GF-D8 (cell line): ENCODE measurements at places on chromosomes 4 and X.

GRCh38 chr4:55029821-55030503 is 95.4 kb downstream of the KDR start:
- DNase-seq: no peak

GRCh38 chrX:19720236-19720635 is 167.2 kb downstream of the SH3KBP1 start:
- no peak for DNase-seq

DNA sequence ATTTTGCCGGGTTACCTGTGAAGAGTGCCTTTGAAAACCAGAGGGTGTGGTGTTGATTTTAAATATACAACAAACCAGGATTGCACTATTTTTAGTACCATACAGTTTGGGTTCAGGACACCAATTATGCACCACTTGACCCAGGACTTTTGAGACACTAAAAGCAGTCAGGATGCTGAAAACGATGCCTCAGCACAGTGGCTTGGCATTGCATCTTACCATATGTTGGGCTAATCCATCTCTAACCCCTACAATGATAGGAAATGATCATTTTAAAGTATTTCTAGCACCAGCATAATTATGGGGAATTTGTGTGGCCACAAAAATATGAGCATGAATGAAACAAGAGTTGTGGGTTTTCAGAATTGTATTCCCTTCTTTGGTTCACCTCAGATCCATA is 4.1 kb downstream of the IBSP start:
- DNase-seq: no peak

- DNase-seq: no peak
Measured at GRCh38 chr4:6502747-6503465, 30.5 kb upstream of the PPP2R2C start.

- DNase-seq: no peak
Measured at GRCh38 chrX:2928191-2928582, 952 bp downstream of the ARSD start.

DNA sequence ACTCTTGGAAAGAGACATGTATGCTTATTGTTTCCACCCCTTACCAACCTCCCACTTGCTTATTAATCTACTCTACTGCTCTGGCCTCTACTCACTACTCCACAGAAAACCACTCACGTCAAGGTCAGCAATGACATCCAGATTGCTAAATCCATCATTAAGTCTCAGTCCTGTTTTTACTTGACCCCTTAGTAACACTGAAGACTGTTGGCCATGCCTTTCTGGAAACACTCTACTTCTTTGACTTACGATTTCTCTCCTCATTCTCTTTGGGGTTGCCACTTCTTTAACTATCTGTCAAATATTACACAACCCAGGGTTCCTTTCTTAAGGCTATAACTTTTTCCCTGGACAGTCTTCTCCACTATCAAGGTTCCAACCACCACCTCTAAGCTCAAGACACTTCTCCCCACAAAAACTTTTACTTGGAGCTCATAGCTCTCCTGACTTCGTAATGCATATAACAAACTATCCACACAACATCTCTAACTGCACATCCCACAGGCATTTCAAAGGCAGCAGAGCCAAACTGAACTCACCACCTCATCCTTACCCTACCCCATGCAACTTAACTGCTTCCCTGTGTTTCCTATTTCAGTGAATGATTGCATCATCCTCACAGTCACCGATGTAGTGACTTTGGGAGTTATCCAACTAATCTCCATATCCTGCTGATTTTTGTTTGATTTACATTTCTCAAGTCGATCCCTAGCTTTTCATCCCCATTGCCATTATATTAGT is 15.8 kb upstream of the MAGEA4 start:
- no peak for DNase-seq

DNA sequence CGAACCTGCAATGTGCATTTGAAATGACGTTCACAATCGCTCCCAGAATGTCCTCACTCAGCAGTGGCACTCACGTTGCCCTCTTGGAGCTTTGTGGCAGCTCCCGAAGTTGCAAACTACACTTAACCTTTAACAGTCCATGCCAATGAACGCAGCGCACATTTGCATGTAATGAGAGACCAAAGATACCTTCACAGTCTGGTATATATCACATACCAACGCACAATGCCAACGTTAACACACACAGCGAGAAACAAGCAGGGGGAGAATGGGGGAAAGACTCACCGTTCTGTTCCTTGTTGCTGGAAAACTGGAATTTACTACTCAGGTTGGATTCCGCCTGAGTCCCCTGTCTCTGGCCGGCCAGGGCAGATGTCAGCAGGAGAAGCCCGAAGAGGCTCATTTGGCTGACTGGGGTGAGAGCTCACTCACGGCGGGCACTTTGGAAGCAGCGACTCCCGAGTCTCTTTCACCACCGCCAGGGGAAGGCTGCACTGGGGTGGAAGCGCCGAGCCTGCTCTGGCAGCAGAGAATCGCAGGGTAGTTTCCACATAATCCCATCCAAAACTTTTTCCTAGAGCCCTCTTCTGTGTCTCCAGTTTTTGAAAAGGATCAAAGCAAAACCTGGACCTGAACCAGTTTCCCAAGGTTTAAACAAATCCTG is 966 bp downstream of the PDGFC start:
- DNase-seq: no peak

DNA sequence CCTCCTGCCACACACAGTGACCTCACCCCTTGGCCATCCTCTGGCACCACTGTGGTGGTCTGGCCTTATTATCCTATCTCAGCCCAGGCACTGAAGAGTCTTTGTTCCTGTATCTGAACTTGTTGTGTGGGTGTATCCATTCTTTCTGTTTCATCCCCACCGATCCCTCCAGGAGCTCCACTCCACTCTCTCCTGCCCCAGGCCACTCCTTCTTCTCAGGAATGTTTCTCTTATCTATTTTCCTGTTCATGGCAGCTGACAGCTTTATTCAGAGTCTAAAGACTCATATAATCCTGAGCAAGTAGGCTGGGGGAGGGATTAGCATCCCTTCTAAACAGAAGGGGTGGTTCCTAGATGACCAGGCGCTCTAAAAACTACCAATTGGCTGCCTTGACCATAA is 150.0 kb downstream of the ANAPC10 start:
- no peak for DNase-seq

DNA sequence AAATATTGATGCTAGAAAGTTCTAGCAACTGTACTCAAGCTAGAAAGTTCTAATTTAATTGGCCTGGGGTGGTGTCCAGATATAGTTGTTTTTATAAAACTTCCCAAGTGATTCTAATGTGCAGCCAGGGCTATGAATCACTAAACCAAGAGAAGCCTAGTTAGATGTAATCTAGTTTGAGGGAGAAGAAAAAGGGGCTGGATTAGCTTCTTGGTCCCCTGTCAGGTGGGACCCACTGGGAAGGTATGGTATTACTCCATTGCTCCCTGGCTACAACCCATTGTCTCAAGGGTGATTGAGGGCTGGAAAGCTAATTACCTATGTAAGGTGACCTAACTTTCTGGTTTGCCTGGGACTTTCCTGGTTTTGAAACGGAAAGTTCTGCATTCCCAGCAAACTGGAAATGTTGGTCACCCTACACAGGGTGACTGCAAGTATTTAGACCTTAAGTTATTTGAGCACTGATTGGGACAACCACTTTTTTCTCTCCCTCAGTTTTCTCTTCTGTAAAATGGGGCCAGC is 23.9 kb upstream of the MSN start:
- DNase-seq: no peak

DNA sequence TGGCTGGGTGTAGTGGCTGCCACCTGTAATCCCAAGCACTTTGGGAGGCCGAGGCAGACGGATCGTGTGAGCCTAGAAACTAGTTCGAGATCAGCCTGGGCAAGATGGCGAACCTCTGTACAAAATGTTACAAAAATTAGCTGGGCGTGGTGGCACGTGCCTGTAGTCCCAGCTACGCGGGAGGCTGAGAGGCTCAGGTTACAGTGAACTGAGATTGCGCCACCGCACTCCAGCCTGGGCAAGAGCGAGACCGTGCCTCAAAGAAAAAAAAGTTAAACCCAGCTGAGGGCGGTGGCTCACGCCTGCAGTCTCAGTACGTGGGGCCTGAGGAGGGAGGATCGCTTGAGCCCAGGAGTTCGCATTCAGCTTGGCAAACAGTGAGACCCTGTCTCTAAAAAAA is 1.1 kb downstream of the TKTL1 start:
- DNase-seq: no peak

DNA sequence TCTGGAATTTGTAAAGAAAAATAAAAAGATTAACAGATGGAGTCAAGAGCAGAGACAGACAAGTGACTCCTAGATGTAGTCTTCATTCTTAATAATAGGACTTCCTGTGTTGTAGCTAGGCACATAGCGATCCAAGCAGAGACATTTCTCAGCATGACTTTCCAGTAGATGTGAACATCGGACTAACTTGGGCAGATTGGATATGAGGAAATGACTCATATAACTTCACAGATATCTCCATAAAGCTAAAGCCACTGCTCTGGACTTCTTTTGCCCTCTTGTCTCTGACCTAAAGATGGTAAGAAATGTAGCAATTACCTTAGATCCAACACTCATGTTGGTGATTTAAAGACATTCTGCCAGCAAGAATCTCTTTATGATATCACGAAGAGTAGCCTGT is 131.7 kb downstream of the EPHA5 start:
- DNase-seq: no peak

- DNase-seq: no peak
Measured at GRCh38 chr4:33930497-33930896, 2313.8 kb downstream of the ARAP2 start.

DNA sequence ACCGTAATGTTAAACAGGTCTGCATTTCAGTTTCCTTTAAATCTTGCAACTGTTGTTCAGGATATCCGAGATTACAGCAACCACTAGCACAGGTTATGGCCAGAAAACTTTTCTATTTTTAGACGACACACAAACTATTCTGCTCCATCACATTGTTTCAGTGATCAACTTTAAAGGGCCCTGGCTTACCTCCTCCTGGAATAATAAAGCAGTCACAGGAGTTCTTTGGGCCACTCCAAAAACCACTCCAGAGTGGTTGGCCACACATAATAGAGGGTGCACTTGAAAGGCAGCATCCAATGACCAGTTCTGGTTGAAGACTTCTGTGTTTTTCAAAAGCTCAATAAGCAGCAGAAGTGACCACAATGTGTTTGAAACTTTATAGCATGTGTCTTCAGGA is 118.9 kb downstream of the RAB28 start:
- no peak for DNase-seq

GRCh38 chrX:138914767-138915166 is 203.2 kb upstream of the FGF13 start:
- no peak for DNase-seq

- DNase-seq: no peak
Measured at GRCh38 chrX:108399418-108400165, 38.6 kb downstream of the COL4A6 start.

- no peak for DNase-seq
Measured at GRCh38 chr4:170270628-170271027, 180.9 kb upstream of the AADAT start.

DNA sequence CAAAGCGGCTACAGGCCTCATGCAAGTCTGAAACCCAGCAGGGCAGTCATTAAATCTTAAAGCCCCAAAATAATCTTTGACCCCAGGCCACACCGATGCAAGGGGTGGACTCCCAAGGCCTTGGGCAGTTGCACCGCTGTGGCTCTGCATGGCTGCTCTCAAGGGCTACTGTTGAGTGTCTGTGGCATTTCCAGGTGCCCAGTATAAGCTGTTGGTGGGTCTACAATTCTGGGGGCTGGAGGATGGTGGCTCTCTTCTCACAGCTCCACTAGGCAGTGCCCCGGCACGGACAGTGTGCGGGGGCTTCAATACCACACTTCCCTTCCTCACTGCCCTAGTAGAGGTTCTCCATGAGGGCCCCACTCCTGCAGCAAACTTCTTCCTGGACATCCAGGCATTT is 60.1 kb downstream of the NWD2 start:
- DNase-seq: no peak

DNA sequence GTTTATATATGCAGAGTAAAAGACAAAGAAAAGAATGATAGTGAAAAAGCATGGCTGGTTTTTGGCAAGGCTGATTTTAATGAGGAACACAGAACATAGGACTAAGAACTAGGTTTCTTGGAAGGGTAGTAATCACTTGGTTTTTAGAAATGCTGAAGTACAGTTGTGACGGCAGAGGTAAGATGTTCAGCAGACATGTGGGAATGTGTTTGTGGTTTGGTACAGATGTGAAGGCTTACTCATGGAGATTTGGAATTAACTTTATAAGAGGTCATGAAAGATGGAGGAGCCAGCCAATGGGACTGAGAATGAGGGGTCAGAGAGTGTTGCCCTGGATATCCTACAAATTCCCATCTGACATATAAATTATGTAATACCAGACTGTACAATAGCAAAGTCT is 243.6 kb downstream of the NPFFR2 start:
- DNase-seq: no peak

DNA sequence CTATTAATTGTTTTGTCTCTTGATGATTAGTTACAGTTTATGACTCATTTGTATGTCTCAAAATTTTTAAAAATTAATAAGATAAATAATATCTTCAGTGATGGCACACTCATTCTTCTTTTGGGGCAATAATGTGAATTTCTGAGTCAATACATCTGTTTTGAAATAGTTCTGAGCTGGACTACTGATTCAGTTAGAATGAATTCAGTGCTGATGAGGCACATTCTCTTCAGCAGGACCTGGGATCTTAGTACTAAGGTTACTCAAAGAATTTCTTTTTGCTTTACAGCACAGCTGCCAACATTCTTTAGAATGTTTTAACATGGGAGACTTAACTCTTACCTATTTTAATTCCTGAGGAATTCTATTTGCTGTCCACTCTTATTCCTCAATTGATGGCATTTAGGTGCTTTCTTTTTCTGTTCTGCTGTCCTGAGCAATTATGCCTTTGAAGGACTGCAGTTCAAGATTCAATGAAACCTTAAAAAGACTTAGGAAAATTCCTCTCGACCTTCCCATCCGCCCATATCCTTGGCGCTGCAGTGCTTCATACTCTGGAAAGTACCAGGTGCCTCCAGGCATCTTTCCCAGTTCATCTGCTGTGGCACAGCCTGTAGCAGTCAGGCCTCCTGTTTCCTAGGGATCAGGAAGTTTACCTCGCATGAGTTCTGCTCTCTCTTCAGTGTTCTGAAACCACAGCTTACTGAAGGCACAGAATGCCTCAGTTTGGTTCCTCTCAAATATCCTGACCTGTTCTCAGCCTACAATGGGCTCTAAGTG is 213.7 kb downstream of the FSTL5 start:
- DNase-seq: no peak

GRCh38 chrX:68997911-68998310 is 167.3 kb downstream of the PJA1 start:
- no peak for DNase-seq

DNA sequence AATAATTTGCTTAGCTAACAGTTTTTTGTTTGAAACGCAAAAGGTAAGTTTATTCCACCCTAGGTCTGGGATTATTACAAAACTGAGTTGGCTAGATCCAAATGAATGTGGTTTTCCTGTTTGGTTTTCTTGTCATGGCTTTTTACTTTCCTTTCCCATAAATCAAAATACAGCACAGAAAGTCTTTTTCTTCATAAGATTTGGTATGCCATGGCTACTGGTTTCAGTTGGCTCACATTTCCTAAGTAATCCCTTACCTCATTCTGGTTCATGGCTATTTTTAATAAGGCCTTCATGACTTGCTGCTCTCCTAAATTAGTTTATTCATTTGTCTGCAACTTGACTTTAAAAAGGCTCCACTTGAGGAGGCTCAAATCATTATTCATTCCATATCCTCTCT is 12.9 kb upstream of the PAK3 start:
- DNase-seq: no peak

GRCh38 chr4:164483711-164484110 is 270.2 kb upstream of the SMIM31 start:
- DNase-seq: no peak
